ENCODE measurements at places on chromosomes 2 and 18. TPM values are rescaled to one million over a fixed set of nuclear protein-coding genes. Genes with fewer than 3 reads are reported as not detected.

RTP5 gene
- total RNA-seq, result not detected

SAG gene
- total RNA-seq, result 0.12 TPM

DLGAP1 gene
- total RNA-seq, result not detected

ZFP36L2 gene
- total RNA-seq, result 9.1 TPM

CLIP4 gene
- total RNA-seq, result 38.0 TPM

ASNSD1 gene
- total RNA-seq, result 74.8 TPM

CTAGE1 gene
- total RNA-seq, result 1.3 TPM

SDC1 gene
- total RNA-seq, result 28.8 TPM

SNRNP27 gene
- 89.3 TPM for total RNA-seq

NEB gene
- under 0.01 TPM for total RNA-seq
